ENCODE measurements at places on chromosomes 13 and 19.

- DNase-seq = no peak
Observed at GRCh38 chr13:80040196-80040980, 300.5 kb downstream of the SPRY2 start.

DNA sequence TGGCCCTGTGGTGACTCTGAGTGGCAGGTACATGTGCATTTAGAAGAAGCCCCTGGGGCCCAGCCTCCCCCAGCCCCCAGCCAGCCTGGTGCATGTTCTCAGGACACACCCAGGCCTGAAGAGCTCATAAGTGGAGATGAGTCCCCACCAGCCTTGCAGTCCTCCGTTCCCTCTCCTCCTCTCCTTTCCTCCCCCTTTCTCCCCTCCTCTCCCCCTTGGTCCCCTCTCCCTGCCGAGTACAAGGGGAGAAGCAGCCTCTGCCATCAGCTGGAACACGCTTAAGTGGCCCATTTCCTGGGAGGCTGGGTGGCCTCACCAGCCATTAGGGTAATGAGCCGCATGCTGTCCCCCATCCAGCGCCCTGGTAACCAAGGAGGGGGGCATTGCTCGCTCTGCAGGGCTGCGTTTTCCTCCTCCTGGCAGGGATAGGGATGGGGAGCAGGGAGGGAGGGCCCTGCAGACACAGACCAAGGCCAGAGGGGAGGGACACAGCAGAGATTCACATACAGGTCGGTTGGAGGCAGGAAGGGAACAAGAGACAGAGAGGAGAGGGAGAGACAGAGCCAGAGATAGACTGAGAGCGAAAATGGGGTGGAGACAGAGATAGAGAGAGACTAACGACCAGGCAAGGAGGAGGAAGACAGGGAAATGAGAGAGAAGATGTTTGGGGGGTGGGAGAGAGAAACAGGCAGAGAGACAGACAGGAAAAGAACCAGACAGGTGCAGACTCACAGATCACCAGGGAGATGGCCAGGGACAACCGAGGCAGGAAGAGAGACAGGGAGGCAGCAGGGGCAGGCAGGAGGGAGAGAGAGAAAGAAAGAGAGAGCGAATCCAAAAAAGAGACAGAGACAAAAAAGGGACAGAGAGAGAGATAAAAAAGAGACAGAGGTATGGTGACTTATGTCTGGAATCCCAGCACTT lies 19.3 kb upstream of the DPP9 start:
- DNase-seq = no peak

DNA sequence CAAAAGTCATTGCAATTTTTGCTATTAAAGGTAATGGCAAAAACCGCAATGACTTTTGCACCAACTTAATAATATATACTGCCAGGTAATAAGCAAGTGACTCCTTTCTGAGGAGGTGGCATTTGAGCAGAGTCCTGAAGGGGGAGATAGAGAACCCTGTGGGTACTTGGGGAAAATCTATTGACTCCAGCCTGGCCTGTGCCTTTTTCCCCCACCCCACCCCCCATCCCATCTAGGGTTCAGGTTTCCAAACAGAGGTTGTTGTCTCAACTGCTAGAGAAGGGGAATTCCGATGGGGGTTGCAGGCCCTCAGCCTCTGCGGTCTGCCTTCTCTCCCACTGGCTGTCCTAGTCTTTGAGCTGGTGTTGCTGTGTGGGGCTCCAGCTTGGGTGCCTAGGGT lies 11.5 kb downstream of the S1PR2 start:
- DNase-seq = no peak

DNA sequence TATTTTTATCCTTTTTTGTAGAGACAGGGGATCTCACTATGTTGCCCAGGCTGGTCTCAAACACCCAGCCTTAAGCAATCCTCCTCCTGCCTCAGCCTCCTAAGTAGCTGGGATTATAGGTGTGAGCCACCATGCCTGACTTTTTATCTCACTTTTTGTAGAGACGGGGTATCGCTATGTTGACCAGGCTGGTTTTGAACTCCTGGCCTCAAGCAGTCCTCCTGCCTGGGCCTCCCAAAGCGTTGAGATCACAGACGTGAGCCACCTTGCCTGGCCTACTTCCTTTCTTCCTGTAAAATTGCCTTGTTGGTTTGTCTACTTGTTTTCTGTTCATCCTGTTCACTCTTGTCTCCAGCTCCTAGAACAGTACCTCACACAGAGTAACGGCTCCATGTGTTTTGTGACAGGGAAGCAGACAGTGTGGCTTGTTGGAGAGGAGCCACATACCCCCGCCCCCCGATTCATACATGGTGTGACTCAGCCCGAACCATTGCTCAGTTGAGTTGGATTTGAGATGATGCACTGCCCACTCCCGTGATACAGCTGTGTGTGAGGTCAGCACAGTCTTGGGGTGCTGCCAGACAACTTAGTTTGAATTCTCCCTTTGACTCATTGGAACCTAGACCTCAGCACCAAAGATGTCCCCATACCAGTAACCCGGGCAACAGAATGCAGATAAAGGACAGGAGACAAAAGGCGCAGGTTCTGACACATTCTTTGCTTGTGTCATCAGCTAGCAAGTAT lies 34.2 kb downstream of the GPR42 start:
- DNase-seq = no peak

- DNase-seq = no peak
Observed at GRCh38 chr13:105342281-105342820, 1193.1 kb downstream of the EFNB2 start.

DNA sequence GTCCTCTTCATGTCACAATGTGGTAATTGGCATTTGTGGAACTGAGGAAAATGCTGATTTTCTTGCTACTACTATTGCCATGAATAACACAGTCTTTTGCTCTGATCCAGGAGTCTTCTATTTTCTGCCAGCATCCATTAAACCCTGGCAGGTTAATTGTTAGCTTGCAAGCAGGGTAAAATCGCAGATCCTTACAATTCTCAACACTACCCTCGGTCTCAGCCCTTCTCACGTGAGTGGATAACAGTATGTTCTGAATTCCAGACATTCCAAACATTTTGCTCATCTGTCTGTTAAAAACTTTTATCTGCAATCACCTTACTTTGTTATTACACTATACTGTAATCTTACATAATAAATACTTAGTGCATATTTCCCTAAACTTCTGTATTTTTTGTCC lies 251.3 kb upstream of the ATXN8OS start:
- DNase-seq = no peak

DNA sequence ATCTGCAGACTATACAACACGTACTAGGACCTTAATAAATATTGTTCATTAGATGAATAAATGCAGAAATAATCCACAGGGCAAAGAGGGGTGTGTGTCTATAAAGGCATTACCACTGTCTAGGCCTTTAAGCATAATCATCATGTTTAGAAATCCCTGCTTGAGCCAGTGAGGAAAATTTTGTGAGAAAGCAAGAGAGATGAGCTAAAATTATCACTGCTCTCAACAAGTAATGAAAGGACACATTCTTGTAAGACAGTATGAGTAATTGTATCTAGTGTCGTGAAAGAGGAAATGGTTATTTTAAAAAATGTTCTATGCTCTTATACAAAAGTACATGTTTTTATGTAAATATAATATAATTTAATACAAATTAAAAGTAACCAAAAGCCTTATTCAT lies 1699.4 kb downstream of the PCDH9 start:
- no peak for DNase-seq

- DNase-seq = no peak
Observed at GRCh38 chr19:34306213-34306661, 51.9 kb downstream of the GARRE1 start.

DNA sequence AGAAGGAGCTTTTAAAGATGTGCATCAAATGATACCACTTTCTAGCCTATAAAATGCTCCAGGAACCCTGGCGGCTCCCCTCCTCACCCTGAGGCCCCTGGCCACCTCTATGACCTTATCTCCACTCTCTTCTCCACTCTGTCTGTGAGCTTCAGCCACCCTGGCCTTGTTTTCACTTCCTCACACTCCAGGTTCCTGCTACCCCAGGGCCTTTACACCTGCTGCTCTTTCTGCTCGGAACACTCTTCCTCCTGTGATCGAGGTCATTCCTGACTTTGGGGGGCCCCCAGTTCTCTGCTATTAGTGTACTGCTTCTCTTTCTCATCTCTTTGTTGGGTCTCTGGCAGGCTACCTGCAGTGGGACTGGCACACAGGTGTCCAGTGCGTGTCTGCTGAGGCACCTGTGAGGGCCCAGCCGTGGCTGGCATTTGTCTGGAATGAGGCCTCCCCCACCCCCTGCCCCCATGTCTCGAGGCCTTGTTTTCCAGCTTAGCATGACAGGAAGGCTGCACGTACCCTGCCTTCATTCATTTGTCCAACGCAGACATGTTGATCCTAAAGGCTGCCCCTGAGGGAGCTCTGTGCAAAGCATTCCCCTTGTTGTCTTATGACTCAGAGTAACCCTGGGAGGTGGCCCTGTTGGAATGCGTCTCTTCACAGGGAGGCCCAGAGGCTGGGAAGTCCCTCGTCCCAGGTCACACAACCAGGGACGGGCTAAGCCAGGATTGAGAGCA lies 2.3 kb downstream of the DDA1 start:
- DNase-seq = no peak

- no peak for DNase-seq
Observed at GRCh38 chr13:35990196-35990595, 141.0 kb downstream of the DCLK1 start.

- no peak for DNase-seq
Observed at GRCh38 chr19:28290963-28291657, 921.8 kb downstream of the UQCRFS1 start.

GRCh38 chr19:40444000-40444824 lies at the start of gene SERTAD3:
TSS of gene SERTAD3 (minus strand) at chr19:40444335. CDS start at chr19:40442080, 2,255 bp downstream.
- DNase-seq = peak; percentile 89

GRCh38 chr19:58227964-58228584 lies 640 bp upstream of the ZNF544 start:
- no peak for DNase-seq

DNA sequence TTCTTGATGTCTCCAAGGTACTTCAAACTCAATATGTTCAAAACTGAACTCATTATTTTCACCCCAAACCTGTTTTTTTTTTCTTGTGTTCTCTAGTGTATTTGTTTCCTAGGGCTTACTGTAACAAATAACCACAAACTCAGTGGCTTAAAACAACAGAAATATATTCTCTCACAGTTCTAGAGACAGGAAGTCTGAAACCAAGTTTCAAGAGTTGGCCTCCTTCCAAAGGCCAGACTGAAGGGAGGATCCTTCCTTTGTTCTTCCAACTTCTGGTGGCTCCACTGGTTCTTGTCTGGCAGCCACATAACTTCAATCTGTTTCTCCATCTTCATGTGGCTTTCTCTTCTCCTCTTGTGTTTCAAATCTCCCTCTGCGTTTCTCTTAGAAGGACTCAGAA lies 62.0 kb upstream of the PDCD5 start:
- no peak for DNase-seq

DNA sequence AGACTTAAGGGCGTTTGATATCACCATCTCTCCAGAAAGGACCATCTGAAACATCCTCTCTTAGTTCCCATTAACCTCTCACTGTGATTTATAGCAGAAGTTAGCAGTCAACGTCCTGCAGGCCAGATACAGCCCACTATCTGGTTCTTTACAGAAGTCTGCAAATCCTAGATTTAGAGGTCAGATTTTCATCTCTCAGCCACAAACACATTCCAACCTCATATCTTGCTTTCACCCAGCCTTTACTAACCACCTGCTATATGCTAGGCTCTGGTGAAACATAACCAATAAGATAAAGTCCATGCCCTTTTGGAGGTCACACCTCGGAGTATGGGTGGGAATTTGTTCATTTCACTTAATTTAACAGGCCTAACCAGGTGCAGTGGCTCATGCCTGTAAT lies 76.8 kb upstream of the CACNA1A start:
- DNase-seq = no peak

DNA sequence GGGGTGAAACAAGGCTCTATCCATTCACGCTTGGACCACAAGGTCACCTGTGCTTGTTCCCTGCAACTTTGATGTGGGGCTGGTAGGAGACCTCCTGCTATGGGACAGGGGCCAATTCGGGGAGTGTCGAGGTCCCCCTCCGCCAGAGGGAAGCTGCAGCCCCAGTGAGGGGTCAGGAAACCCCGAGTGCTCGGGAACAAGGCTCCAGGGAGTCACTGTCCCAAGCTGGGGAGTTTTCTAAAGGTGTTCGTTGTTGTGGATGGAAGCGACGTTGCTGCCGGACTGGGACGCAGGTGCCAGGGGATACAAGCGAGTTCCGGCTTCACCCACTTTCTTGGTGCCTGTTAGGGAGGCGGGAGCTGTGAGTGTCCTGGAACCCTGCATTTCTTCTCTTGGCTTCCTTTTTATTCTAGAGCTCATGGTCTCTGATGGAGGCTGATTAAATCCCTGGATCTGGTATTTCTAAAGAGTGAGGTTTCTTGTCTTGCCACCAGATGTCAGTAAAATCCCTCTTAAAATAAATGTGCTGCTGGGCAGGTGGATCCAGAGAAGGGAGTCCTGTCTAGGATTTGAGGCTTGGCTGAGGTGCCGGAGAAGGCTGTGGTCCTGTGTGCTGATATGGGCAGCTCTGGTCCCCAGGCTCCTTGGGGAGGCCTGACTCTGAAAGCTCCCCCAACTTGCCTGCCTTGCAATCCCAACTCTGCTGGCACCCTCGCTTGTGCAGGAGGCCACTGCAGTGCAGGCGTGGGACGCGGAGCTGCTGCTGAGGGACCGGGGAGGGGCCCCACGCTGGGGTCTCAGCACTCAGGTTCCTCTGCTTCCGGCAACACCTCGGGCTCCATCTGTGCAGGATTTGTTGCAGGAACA lies 153.9 kb downstream of the TEX29 start:
- no peak for DNase-seq

DNA sequence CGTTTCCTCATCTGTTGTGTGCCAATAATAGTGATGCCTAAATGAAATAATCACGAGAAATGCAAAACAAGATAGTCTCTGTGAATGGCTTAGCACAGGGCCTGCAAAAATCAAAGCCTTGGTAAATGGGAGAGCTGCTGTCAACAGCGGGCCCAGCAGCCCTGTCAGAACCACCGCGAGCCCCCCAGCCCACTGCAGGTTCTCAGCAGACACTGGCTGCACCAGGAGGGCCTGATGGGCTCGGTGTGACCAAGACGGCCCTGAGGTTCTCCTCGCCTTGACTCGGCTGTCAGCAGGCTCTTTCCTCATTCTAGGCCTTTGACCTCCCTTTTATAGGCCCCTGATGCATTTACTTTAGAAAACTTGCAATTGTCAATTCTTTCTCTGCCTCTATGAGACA lies 90.9 kb upstream of the GPR183 start:
- no peak for DNase-seq

GRCh38 chr13:63690672-63691071 lies 2275.0 kb upstream of the PCDH20 start:
- no peak for DNase-seq

- no peak for DNase-seq
Observed at GRCh38 chr19:33499248-33499647, 22.3 kb downstream of the PEPD start.

DNA sequence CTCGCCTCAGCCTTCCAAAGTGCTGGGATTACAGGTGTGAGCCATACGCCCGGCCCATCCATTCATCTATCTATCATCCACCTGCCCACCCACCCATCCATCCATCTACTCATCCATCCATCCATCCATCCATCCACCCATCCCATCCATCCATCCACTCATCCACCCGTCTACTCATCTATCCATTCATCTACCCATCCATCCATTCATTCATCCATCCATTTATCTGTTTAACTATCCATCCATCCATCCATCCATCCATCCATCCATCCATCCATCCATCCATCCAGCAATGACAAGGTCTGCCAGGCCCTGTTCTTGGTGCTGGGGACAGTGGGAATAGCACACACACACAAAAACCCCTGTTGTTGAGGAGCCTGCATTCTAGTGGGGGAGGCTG lies 4.5 kb downstream of the VAV1 start:
- no peak for DNase-seq
